DMS53 (cell line): ENCODE measurements at places on chromosomes 2 and 18.

- no peak for DNase-seq
These were observed 164.1 kb upstream of the CELF4 start for GRCh38 chr18:37729716-37730115.

GRCh38 chr18:62950246-62950645, 234.9 kb downstream of the PHLPP1 start:
- no peak for DNase-seq

- no peak for DNase-seq
These were observed 8.0 kb upstream of the REL start for GRCh38 chr2:60873381-60873780.

- no peak for DNase-seq
These were observed 30.6 kb downstream of the RTN4 start for GRCh38 chr2:55019526-55020258.

DNA sequence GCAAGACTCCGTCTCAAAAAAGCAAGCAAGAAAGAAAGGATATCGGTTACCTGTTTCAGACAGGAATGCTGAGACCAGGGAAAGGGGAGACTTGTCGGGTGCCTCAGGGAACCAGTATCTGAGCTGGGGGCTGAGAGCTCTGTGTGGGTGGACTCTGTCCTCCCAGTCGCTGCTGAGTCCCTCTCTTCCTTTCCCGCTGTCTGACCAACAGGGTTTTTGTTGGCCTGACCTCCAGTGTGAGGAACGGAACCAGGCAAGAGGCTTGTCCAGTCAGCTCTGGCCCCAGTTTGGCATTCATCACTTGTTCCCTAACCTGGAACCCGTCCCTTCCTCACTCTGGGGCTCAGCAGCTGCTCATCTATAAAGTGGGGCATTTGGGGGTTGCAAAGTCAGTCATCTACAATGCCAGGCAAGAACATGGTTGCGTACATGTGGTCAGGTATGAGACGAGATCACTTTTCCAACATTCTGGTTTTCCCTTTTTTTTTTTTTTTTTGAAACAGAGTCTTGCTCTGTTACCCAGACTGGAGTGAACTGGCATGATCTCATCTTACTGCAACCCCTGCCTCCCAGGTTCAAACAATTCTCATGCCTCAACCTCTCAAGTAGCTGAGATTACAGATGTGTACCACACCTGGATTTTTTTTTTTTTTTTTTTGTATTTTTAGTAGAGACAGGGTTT, 116.4 kb downstream of the PLB1 start:
- no peak for DNase-seq

- no peak for DNase-seq
These were observed 31.2 kb downstream of the RBM45 start for GRCh38 chr2:178143481-178143880.

- no peak for DNase-seq
These were observed 166.9 kb upstream of the KLF7 start for GRCh38 chr2:207332480-207333212.

GRCh38 chr2:85920810-85921545, 32.2 kb upstream of the ST3GAL5 start:
- DNase-seq = peak; percentile 14

DNA sequence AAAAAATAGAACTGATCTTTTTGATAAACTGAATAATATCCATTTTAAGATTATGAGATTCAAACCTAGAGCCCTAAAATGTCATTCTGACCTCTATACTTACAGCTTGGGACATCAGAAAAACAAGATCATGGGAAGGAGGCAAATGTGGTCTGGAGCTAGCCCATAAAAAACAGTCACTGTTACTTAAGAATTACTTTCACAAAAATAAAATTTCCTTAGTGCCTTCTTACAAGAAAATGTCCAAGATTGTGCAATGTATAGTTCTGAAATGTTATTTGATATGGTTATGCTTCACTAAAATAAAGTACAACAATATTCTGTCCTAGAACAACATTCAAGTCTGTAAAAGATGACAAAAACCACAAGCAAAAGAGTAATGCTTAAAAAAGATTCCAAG, 247.6 kb downstream of the DYM start:
- DNase-seq = no peak

DNA sequence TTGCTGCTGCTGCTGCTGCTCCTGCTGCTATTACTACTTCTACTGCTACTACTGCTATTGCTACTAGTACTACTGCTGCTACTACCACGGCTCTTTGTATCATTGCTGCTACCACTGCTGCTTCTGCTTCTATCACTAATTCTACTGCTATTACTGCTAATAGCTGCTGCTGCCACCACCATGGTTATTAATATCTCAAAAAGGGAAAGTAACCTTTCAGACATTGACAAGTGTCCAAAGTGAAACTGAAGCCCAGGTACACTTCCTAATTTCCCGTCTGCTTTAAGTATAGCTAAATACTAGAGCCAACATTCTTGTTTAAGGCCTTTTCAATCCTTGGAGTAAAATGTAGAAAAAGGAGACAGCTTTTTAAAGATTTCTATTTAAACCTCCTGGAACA, 45.4 kb upstream of the EHBP1 start:
- DNase-seq = no peak

DNA sequence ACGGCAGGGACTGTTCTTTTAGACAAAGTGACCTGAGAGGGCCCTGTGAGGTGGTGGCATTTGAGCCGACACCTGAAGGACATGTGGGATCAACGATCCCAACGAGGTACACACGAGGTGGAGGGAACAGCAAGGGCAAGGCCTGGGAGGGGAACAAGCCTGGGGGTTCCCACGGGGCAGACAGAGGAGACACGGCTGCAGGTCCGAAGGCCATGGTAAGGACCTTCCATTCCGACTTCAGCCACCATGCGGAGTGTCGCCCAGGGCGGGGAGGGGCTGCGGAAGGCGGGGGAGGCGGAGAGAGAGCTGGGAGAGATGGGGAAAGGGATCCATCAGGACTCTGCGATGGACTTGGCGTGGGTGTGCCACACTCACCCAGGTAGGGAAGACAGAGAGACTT, 151.8 kb downstream of the HDAC4 start:
- no peak for DNase-seq

DNA sequence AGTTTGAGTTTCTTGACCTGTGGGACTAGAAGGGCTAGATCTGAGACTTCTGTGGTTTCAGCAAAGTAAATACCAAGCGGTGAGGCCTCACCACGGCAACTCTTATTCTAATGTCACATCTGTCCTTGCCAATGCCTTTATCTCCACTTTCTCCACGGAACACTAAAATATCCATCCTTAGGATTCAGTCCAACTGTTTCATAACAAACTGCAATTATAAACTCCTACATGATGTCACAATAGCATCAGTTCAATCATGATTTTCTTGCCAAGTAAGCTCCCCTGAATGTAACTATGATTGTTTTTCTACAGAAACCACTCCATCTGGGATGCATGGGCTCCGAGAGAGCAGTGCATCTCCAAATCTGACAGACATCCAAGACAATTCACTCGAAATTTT, 79.6 kb downstream of the LRATD1 start:
- DNase-seq = no peak
